ENCODE measurements at places on chromosomes 7 and 10. TPM values are rescaled to one million over a fixed set of nuclear protein-coding genes. Genes with fewer than 3 reads are reported as not detected.

The ANKRD61 gene
- not detected for total RNA-seq

The WEE2 gene
- not detected for total RNA-seq

DNA sequence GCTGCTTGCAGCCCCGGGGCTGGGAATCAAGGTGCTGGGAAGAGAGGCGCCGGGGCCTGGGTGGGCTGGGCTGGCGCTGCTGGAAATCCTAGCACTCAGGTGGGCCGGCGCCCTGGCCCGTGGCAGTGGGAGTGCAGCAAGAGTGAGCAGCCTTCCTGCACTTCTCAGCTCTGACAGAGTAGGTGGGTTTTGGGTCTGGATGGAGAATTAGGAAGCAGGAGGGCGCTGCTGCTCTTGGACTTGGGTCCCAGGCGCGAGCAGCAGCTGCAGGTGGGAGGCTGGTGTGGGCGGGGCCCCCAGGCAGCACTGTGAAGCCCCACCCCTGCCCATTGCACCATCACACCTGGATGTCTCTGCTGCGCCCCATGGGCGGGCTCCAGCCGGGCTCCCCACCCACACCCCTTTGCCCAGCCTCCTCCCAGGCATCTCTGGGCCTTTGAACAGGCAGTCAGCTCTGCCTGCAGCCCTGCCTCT lies 6.0 kb downstream of the BRI3 start:
- DNase-seq, result no peak
- H3K27ac ChIP-seq, result no peak overlapping the region
- H3K4me3 ChIP-seq, result no peak overlapping the region
- H3K36me3 ChIP-seq, result no peaks in the 10 kb centered on the region

DNA sequence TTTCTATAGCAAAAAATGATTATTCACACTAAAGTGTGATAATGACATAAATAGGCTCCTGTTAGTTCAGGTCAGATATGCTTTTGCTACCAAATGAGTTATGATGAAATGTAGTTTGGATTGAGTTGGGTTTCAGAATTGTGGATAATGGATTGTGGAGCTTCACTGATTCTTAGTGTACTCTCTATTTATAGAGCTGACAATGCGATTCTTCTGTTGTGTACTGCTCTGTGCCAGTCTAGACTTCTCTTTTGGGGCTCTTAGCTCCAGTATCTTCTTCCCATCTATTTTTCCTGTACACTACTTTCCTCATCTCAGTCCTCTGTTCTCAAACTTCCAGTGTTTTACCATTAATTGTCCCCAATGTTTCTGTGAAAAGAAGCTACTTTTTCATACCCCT lies 7.5 kb downstream of the STMP1 start:
- peaks cover 10% of the 10 kb centered on the region for H3K36me3 ChIP-seq
- peaks cover 52% of the 10 kb centered on the region for H3K4me1 ChIP-seq
- no peak for DNase-seq
- no peaks in the 10 kb centered on the region for H3K27me3 ChIP-seq
- no peak overlapping the region for H3K4me3 ChIP-seq
- no peak overlapping the region for H3K27ac ChIP-seq

Data from activated T-cell treated with anti-CD3 and anti-CD28 coated beads, Interleukin-2, amount 50 U/mL, for 72 hours (primary cell).